ENCODE measurements at places on chromosomes 3 and 15.

GRCh38 chr3:155281912-155282311 is 11.6 kb downstream of the STRIT1 start:
- no peak for DNase-seq

GRCh38 chr3:133258358-133258757 is 141.5 kb upstream of the BFSP2 start:
- DNase-seq, result no peak

GRCh38 chr15:99267957-99268356 is 16.7 kb downstream of the LRRC28 start:
- no peak for DNase-seq

DNA sequence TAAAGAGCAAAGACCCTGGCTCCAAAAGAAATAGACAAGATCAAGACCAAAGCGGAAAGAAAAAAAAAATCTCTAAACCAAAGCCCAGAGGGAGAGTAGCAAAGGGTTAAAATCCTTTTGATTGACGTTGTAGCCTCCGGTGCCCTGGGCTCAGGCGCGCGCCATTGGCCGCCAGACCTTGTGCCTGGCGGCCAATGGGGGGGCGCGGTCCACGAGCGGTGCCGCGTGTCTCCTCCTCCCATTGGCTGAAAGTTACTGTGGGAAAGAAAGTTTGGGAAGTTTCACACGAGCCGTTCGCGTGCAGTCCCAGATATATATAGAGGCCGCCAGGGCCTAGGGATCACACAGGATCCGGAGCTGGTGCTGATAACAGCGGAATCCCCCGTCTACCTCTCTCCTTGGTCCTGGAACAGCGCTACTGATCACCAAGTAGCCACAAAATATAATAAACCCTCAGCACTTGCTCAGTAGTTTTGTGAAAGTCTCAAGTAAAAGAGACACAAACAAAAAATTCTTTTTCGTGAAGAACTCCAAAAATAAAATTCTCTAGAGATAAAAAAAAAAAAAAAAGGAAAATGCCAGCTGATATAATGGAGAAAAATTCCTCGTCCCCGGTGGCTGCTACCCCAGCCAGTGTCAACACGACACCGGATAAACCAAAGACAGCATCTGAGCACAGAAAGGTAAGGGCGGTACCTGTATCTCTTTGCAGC is at the start of gene HES1:
Gene HES1, plus strand, starts transcription at position 343 of the 713 bp plus-strand sequence. Its CDS starts 233 bp downstream, at position 576.
- no peak for DNase-seq

DNA sequence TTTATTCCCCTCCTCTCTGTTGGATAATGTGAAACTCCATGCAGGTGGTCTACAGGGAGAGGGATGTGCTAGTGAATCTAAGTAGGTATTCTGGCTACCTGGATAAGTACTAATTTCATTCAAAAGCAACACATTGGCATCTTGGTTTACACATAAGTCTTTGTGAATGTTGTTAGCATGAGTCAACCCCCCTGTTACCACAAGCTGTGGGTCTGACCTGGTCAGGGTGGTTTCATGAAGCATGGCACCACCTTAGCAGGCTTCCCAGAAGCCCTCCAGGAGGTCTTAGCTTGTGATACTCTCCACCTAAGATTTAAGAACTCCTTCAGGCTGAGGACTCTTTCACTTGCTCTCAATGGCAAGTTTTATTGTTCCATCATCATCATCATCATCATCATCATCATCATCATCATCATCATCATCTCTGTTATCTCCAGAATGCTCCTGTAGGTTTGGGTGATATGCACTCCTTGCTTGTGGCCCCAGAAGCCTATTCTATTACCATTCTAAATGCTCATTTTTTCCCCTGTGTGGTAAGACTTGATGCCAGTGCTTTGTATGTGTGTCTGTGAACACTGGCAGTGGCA is 62.8 kb downstream of the EPHB1 start:
- DNase-seq, result no peak

GRCh38 chr3:139538733-139539132 is 809 bp downstream of the RBP1 start:
- DNase-seq, result no peak

DNA sequence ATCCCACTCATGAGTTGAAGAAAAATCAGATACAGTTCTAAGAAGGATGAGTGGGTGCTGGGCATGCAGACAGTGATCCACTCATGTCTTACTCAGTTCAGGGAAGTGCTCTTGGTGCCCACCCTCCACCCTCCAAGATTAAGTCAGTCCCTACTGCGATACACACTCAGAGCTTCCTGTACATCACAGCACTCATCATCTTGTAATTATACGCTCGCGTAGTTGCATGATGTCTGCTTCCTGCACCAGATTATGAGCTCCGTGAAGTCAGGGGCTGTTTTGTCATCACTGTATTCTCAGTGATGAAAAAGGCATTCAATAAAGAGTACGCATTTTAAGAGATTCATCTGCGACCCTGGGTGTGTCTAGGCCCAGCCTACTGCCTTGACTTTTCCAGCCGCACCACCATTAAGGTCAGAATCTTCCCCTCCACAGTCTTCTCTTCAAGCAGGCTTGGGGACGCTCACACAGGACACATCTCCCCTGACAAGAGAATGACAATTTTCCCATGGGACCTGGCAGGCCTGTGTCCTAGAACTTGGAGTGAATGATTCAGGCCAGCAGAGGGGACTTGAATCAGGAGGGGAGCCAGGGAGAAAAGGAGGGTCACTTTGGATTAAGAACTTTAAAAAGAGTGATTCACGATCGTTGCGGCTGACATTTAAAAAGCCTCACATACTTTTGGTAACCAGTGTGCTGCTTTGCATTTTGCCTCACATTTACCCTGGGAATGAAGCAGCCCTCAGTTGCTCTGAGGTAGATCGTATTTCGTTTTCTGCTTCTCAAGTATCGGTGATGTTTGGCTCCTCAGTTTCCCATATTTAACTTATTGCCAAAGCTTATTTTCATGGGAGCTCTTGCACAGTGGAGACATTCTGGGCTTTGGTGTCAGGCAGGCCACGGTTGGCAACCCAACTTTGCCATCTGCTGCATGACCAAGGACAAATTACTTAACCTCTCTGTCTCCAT is 7.9 kb upstream of the PDE8A start:
- no peak for DNase-seq

- no peak for DNase-seq
Observed at GRCh38 chr3:183442994-183443393, 14.6 kb upstream of the MCF2L2 start.

GRCh38 chr3:63497641-63498040 is 154.8 kb upstream of the SNTN start:
- no peak for DNase-seq

- no peak for DNase-seq
Observed at GRCh38 chr3:100603469-100603868, 5.9 kb upstream of the ADGRG7 start.

DNA sequence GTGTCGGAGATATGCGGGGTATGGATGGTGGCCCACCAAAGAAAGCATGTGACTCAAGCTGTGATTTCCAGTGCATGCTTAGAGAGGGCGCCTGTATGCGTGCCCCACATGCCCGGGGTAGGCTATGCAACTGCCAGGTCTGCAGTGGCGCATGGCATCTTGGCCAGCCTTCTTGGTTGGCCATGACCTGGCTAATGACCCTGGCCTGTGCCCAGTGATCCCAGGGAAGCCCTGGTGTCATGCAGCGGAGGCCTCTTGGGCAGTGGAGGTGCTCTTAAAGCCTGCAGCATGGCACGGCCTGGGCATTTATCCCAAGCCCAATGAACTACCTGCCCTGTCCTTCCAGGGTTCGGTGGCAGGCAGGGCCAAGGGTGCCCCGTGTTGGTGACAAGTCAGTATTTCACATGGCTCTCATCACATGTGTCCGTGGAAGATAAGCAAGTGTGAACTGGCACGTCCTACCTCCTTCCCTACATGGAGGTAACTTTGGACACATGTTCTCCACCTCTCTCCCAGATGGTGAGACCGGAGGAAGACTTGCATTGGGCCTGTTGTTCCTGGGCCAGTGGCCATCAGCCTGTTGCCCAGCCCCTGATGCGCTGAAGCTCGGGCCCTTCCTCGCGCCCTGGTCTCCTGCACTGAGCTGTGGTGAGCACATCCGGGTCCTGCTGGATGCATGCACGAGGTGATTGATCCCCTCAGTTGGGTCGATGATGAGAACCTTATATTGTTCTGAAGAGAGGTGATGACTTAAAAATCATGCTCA is 192.0 kb downstream of the UBE3A start:
- no peak for DNase-seq

DNA sequence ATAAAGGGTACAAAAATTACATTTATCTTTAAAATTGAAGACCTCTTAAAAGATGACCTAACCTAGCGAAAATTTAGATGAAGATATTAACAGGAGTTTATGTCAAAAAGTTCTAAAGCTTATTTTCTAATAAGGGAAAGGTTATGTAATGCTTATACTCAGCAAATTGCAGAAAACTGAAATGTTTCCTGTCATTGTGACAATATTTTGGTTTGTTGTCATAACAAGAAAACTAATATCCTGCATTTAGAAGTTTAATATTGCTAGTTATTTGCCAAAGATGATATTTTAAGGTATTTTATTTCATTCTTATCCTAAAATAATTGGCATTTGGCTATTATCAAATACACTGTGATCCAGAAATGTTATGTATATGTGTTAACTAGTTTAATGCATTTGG is 294.5 kb downstream of the C3orf38 start:
- no peak for DNase-seq

DNA sequence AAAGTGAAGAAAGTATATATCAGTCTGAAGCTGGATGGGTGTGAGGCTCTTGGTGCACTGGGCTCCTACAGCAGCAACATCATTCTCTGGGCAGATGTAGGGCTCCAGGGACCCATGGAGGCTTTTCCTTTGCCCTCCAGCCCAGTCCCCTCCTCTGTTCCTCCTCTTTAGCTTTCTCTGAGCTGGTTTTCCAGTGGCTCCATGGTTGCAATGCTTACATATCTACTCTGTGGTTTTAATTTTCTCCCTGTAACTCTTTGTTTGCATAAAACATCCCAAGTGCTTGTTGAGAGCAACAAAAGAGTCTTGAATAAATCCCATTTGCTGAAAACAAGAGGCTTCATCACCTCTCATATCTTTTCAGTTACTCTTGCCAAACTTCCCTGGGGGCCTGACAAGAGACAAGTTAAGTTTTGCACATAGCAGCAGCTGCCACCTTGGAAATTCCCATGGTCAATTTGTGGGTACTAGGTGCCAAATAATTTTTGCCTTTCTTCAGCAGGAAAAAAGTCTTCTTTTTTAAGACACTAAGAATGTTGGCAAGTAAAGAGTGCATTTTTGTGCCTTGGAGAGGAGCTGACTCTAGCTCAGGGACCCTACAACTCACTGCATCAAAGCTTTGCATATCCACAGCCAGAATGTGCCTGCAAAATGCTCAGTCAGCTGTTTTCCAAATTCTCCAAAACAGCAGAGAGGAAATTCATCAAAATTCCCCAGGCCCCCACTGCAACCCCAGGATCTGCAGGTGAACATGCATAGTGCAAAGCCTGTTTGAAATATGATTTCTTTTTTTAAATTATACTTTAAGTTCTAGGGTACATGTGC is 41.9 kb downstream of the COLQ start:
- no peak for DNase-seq

- no peak for DNase-seq
Observed at GRCh38 chr3:172319595-172319994, 128.7 kb downstream of the GHSR start.

- no peak for DNase-seq
Observed at GRCh38 chr3:167798443-167798842, 62.9 kb downstream of the SERPINI1 start.

- no peak for DNase-seq
Observed at GRCh38 chr3:59084583-59084982, 34.8 kb upstream of the CFAP20DC start.

DNA sequence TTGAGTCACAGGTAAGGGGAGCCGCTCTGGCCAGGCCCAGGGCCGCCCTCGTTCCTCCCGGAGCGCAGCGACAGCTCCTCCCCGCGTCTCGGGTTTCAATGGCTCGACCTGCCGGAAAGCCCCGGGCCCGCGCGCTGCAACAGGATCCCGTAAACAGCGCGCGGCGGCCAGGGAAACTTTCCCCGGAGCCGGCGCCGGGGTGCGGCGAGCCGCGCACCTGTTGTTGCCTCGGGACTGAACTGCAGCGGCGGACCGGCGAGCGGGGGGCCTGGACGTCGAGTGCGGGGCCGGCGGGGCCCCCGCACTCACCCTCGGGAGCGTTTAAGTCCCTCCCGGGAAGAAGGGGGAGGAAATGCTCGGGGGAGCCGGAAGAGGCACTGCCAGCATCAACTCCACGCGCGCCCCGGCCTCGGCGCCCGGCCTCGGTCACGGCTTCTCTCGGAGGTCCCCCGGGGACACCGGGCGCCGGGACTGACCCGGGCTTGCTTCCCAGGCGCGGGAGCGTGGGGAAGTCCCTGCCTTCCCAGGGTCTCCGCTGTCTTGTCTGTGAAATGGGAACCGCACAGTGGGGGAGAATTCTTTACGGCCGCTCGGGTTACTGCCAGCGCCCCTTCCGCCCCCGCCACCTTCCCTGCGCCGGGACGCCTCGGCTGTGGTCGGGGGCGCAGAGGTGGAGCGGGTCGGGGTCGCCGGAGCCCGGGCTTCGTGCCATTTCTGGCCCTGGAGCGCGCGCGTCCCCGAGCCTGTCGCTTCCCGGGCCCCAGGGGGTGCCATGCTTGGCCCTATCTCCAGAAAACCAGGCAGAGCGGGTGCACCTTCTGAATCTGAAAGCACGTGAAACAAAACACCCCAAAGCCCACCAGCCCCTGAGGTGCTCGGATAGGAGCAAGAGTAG is 7.5 kb upstream of the PGPEP1L start:
- no peak for DNase-seq

GRCh38 chr3:173044998-173045397 is 96.0 kb downstream of the SPATA16 start:
- no peak for DNase-seq

DNA sequence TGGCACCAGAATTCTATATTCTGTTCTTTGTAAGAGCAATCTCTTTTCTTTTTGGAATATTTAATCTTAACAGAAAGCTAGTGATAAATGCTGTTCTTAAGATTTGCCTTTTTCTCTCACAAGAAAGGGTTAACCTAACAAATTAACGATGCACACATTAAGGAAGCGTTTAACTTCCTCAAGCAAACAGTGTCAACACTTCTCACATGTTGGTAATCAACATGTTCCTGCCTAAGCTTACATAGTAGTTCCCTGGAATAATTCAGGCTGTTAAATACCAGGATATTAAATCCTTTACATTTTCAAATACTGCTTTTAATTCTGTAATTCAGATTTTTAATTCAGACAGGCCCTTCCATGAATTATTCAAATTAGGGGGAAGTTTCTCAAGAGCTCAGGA is 67.4 kb upstream of the RPL35A start:
- DNase-seq, result no peak

DNA sequence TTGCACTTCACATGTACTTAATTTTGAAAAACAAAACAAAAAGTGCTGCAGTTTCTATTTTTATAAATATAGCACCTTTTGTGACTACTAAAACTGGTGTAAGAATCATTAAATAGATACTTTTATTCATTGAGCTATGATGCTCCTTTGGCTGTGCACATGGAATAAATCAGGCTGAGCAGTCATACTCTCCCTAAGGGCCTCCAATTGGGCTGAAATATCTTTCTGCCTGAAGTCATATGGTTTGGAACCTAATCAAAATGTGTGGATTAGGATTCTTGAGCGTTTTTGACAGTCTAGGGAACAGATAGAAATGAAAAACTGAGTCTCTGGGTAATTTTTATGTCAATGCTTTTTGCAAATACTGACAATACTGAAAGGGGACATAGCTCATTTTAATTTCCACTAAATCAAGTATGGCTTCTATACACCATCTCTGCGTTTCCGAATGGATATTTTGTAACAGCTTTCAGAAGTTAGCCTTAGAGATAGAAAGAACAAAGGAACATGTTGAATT is 392.2 kb upstream of the ROBO1 start:
- no peak for DNase-seq

Data from stimulated activated CD4-positive, alpha-beta T cell treated with anti-CD3 and anti-CD28 coated beads, TNF-alpha, amount 100 ng/mL, for 1 hour (primary cell).